ENCODE measurements at places on chromosomes 2 and 18.

DNA sequence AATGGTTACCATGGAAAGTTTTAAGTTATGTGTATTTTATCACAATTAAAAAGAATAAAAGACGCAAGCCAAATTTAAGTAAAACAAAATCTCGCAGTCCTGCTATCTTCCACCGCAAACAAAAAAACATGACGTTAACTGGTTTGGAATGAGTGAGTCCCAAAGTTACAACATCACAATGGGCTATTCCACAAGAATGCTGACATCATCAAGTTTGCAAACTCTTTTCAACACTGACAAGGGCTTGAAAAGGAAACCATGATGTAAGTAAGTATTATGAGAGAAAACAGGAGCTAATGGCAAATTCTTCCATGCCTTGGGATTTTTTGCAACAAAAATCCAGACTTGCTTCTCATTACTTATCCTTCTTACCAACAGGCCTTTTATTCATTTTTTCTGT is 31.1 kb downstream of the SIGLEC15 start:
- DNase-seq = no peak

DNA sequence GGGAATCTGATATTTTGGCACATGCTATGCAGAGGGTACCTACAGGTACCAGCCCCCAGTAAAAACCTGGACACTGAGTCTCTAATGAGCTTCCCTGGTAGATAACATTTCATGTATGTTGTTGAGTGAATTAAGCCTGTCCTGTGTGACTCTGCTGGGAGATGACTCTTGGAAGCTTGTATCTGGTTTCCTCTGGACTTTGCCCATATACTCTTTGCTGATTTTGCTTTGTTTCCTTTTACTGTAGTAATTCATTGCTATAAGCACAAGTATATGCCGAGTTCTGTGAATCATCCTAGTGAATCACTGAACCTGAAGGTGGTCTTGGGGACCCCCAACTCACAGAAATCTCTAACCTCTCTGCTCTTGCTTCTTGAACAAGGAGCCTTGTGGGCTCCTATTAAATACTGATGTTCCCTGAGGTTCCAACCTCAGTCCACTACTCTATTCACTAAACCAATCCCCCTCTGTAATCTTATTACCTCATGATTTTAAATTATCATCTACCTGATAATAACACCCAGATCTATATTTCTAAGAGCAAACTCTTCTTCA is 94.3 kb upstream of the WDSUB1 start:
- no peak for DNase-seq

GRCh38 chr18:4144201-4144600 is 310.9 kb downstream of the DLGAP1 start:
- no peak for DNase-seq

DNA sequence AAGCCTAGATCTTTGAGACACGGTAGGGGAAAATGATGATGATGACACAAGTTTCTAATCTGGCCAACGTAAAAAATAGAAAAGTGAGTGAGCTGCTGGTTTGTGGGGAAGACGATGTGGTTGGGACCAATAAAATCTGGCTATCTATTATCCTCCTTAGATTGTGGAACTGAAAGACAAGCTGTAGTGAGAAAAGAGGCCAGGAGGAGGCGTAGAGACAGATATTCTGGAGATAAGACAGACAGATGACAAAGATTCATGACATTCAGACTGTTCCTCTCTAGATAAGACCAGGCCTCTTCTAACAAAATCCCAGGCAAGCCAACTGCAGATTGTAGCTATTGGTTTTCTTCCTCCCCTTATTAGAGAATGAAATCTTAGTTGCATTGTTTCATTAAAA is 376.3 kb upstream of the UBE2E3 start:
- DNase-seq = peak; percentile 28

- DNase-seq = no peak
Measured at GRCh38 chr2:152924219-152924618, 205.8 kb downstream of the ARL6IP6 start.

- peak; percentile 8 for DNase-seq
Measured at GRCh38 chr2:86301009-86301408, 36.4 kb downstream of the REEP1 start.

- peak; percentile 27 for DNase-seq
Measured at GRCh38 chr2:46082531-46083485, 214.4 kb upstream of the EPAS1 start.

- peak; percentile 50 for DNase-seq
Measured at GRCh38 chr2:174051741-174052583, 86.8 kb upstream of the SP3 start.

- no peak for DNase-seq
Measured at GRCh38 chr2:170360546-170361089, 182.7 kb downstream of the MYO3B start.

GRCh38 chr2:45014016-45014702 is 4.9 kb upstream of the SIX2 start:
- DNase-seq = peak; percentile 79

- peak; percentile 38 for DNase-seq
Measured at GRCh38 chr2:219041252-219041651, at the start of gene CFAP65. Gene CFAP65 (minus strand): TSS chr2:219041516. CDS start chr2:219039048, 2,468 bp downstream.

DNA sequence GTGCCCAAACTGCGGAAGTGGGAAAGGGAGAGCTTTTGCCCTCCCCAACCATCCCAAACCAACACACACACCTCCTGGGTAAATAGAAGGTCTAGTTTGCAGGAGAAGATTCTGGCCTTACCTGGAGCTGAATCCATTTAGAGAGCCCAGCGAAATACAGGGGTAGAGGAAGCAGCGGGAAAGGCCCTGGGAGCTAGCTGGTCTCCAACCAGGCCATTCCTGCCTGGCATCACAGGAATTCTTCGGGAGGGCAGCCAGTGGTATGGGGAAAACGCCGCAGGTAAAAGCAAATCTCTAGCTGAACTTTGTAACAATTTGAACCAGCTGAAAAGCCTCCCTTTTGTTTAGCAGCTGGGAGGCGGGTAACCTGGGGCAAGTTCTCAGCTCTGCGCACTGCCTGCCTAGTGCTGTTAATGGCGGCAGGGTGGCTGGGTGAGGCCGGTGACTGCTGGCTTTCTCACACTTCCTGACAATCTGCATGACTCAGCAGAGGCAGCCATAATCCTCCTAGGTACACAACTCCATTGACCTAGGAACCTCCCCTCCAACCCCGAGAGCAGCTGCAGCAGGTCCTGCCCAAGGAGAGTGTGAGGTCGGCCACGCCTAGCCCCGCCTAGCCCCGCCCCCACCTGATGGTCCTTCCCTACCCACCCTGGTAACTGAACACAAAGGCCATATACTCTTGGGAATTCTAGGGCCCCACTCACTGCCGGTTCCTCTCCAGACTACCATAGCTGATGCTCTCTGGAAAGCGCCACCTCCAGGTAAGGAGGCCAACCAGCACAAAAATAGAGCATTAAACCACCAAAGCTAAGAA is 483.8 kb upstream of the REG3G start:
- DNase-seq = no peak

- no peak for DNase-seq
Measured at GRCh38 chr2:10242451-10242850, 60.3 kb upstream of the HPCAL1 start.

DNA sequence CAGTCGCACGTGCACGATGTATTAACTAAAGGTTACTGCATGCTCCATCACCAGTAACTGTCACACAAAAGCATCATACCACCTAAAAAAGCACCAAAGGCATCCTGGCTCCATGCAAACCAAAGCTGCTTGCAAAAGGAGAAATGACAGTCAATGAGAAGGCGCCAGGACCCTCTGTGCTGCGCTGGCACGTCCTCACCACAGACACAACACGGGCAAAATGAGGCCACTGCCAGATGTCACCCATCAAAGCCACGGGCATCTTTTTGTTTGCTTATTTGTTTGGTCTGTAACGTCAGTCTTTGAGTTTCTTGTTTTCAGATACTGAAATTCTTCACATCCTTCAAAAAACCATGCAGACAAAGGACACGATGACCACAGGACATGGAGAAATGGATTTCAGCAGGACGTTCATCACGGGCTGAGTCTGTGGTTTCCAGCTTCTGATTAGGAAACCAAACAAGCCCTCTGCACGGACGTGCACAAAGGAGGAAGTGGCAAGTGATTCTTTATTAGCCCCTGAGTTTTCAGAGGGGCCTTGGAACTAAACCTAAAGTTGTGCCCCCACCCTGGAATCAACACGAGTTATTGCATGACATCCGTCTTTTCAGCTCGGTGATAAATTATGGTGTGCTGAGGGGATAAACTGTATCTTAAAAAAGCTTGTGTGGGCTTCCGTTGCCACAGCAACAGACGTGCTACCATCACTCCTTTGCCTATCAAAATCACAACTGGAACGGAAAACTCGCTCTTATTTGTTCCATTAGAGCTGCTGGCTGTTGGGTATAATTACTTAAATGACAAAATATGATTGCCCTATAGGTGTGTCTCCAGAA is 181.8 kb downstream of the EIPR1 start:
- no peak for DNase-seq

- DNase-seq = no peak
Measured at GRCh38 chr2:112217854-112218253, 37.0 kb downstream of the ZC3H8 start.

DNA sequence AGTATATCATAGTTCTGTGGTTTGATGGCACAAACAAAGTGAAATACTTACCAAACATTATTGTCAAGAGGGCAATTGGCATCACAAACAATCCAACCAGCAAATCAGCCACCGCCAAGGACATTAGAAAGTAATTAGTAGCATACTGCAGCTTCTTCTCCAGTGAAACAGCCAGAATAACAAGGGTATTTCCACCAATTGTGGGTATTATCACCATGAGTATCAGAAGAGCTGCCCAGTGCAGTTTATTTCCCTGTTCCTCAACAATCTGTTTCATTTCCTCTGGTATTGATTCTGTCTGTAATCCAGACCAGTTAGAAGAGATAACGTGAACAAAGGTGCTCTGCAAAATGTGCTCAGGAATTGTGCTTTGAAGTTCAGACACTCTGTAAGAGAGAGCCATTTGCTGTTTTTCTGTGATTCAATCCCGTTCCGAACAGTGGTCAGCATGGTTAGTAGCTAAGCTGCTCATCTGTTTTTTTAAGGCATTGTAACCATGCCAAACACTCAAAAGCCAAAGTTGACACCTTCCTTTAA is 1.4 kb downstream of the HTR2B start:
- no peak for DNase-seq

DNA sequence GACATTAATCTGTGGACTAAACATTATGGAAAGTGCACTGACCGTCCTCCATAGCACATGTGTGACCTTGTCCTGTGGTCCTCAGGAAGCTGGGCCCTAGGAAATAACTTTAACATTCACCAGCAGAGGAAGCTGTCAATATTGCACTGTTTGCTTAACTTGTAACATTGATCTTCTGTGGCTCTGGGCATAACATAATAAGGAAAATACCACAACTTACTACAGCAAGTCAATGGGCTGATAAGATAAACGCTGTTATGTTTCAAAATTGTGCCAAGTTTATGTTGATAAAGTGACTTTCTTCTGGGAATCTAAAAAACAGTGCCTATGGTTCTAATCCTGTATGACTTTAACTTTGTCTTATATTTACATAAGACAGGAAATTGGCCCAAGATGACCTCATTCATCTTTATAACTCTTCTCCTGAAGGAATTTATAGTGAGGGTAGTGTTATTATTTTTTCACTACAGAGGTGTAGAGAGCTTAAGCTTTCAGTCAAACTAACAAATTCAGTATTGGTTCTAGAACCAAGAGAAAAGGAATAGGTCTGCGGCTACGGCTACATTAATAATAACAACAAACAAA is 113.7 kb upstream of the MAP4K3 start:
- no peak for DNase-seq

DNA sequence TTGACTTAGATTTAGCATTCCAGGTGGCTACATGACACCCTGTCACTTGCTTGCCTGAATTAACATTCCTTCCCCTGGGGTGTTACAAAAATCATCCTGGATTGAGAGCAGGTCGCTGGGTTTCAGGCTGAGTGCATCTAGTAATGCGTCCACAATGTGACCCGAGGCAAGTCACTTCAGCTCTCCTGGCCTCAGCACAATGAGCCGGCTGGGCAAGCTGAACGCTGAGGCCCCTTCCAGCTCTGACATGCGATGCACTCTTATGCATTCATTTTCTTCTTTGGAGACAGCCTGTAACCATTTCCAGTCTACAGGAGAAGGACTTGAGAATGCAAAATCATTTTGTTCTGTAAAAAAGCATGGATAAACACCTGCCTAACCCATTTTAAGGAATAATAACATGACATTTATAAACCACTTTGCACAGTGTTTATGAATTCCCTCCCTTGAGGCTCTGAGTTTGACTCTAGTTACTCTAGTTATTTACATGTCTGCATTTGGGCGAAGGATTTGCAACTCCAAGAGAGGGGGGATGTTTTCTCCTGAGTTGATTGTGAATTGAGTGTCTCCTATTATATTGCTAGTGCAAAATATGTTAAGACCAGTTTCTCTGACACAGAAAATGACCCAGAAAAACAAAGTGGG is 63.0 kb upstream of the CPO start:
- DNase-seq = no peak

DNA sequence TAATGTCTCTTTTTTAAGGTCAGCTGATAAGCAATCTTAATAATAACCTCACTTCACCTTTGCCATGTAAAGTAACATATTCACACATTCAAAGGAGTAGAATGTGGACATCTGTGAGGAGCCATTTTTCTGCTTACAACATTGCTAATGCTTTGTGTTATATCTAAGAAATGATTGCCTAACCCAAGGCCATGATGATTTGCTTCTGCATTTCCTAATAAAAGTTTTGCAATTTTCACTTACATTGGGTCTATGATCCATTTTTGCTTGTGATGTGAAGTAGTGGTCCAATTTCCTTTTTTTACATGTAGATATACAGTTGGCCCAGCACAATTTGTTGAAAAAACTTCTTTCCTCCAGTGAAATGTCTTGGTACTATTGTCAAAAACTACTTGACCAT is 22.0 kb downstream of the RELCH start:
- no peak for DNase-seq

GRCh38 chr2:167826906-167827305 is 420.5 kb downstream of the STK39 start:
- no peak for DNase-seq

- DNase-seq = no peak
Measured at GRCh38 chr2:78940998-78941397, 84.5 kb upstream of the REG3G start.

- no peak for DNase-seq
Measured at GRCh38 chr2:55229221-55229620, 2.9 kb downstream of the CLHC1 start.

GRCh38 chr2:33672896-33673295 is 73.8 kb upstream of the FAM98A start:
- DNase-seq = no peak

DNA sequence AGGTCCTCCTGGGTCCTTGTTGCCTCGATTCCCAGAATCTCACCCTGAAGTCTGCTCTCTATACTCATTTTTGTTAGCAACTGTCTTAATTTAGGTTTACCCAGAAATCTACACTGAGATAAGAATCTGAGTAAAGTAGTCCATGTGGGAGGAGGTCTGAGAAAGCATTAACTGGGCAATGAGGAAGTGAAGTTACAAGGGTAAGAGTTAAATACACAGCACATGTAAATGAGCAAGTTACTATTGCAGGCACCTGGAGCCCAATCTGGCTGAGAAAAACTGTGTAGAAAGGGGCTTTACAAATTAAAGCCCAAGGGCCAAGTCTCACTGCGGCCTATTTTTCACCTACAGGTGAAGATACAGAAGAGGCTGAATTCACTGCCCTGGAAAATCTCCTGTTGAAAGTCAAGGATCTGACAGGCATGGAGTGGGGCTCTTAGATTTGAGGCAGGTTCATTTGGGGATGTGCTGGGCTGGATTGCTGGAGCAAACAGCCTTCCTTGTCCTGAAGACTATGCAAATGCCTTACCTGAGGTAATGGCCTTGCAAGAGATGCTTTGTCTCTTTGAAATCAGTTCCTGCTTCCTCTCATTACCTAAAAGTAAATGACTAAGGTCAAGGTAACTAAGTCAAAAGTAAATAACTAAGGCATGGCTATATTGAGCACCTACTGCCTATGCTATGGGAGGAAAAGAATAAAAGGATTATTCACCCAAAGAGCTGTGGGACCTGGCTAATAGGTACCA is 84.4 kb upstream of the DYNAP start:
- DNase-seq = no peak
